ENCODE measurements at places on chromosomes 7 and 10.
A peak's percentile ranks its signal among the peaks of the same experiment; 100 is the strongest.

GRCh38 chr7:6607651-6608051 is 7.8 kb upstream of the ZNF853 start:
- DNase-seq: no peak

DNA sequence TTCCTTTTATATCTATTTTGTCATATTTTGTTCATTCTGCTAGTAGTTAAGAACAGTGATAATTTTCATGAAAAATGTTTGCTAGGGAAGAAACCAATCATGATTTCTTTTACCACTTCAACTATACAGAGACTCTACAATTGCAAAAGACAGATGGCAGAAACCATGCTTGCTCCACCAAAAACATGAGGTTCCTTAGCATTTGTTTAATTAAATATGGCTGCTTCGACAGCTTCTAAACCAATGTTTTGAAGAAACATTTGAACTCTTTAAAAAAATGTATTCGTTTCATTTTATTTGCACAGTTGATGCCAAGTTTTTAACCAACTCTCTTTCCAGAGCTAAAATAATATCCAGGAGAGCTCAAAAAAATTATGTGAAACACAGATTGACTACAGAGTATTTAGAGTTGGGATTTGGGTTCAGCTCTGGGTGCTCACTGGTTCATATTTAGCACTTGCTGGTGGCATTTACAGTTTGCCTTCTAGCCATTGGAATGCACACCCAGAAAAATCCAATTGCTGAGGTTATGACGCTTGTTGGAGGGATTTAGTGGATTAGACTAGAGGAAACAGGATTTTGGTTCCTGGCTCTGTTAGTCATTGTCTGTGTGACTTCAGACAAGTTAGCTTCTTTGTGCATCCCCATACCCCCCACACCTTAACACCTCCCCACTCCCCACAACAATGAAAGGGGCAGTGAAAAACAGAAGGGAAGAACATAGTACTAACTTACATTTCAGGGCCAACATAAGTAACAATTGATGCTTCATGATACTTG is 35.8 kb upstream of the SDHAF3 start:
- no peak for DNase-seq

GRCh38 chr7:39644170-39644569 is 20.8 kb downstream of the RALA start:
- DNase-seq: no peak

GRCh38 chr7:27097686-27098577 is 2.1 kb upstream of the HOXA1 start:
- DNase-seq: peak; percentile 37

DNA sequence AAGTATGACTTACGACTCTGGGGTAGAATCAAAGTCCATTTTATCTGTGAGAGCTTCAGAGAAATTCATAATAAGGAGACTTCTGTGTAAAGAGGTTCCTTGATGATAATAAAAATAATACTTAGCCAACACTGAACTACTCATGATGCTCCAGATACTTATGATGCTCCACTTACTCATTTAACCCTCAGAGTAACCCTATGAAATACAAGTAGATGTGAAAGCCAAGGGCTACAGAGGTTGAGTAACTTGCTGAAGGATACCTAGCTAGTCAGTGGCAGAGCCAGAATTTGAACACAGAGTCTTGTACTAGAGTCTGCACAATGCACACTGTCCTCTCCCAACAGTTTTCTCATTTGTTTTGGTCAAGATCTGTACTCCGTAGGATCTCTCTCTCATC is 89.5 kb downstream of the HECW1 start:
- DNase-seq: no peak

- DNase-seq: no peak
Measured at GRCh38 chr7:99096124-99096887, 47.6 kb downstream of the SMURF1 start.

DNA sequence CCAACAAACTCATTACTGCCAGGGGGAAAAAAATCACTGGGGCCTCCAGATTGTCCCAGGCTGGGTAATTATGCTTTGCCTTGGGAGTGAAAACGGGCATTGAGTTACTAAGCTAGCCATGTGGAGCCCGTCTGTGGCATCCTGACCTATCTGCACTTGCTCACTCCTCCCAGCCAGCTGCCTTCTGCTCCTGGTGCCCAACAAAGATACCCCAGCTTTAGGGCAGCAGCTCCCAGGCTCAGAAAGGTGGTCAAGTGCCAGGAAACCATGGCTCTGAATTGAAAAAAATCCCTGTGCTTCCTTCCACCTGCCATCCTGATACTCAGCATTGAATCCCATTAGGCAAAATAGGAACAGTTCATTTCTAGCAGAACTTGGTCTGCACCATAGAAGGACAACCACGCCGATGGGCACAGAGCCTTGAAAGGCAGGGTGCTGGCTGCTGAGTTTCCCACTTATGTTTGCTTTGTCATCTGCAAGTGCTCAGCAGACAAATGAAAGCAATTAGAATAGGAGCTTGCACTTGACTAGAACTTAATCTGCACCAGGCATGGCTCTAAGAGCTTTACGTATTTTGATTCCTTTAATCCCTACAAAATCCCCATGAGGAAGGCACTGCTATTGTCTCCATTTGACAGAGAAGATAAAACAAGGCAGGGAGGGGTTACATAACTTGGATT is 42.8 kb downstream of the HSPA12A start:
- no peak for DNase-seq

DNA sequence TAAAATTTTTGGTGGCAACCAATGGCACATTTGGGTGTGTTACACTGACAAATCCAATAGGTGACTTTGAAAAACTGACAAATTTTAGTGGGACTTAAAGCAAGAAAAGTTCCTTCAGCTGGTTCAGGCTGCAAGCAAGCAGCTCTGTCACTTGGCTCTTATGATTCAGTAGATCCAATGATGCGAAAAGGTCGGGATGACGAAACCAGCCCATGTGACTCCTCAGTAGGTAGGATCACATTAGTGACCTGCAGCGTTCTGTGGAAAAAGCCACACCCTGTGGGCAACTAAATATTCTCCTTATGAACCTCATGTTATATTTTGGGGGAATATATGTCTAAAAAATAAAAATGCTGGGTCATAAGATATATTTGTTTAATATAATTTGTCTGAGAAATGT is 13.3 kb upstream of the TSGA13 start:
- no peak for DNase-seq

DNA sequence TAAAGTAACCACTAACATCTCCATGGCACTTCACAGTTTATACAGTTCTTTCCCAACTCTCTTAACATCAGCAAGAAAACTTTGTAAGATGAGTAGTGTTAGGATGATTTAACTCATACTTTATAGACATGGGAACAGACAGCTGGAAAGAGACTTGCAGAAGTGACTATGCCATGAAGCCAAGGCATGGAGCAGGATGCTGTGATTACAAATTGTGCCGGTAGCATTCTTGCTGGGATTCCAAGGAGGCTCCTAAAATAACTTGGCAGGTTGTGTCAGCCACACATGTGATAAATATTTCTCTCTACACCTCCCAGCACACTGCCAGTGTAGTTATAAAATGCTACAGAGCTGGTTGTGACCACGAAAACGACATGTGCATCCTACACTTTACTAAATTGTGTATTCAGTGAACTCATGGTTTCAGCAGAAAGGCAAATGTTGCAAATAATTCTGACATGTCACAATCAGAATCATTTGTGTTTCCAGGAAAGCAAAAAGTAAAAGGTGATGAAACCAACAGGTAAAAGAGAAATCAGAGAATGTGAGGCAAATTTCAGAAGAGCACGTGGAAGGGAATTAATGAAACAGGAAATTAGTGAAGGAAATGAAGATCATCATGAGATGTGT is 5.6 kb upstream of the CYP3A4 start:
- no peak for DNase-seq

DNA sequence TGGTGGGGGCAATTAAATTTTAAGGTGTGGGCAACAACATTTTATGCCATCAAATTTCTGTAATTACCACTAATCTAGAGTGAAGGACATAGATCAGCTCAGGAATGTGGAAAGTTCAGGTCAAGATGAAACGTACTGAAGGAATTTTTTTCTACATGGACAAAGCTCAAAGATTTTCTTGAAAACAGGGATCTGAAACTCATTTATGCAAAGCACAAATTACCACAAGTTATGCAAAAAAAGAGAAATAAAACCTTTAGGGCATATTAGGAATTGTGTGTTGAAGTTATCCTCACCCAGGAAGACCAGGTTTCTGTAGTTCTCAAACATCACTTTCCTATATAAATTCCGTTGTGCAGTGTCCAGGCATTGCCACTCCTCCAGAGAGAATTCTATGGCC is 18.9 kb downstream of the ZNF680 start:
- no peak for DNase-seq

DNA sequence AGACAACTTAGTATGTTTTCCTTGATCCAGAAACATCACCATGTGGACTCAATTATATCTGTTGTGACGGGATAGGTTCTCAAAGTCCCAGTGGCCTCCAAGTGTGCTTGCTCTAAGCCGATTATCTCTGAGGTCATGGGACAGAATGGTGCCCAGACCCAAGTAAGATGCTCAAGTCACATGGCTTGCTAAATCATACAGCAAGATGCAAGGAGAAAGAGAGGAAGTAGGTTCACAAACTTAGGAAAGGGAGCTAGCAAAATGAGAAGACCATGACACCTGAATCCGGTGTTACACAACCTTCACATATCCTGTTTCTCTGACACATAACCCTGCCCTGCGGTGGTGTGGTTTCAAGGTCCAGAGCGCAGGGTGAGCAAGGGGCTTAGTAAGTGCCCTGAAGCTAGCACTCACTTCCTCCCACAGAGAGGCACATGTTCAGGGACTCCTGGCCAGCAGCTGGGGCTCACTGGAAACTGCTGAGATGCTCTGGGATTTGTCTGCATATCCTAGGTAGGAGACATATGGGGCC is 590.9 kb upstream of the ANKRD30A start:
- DNase-seq: peak; percentile 54

DNA sequence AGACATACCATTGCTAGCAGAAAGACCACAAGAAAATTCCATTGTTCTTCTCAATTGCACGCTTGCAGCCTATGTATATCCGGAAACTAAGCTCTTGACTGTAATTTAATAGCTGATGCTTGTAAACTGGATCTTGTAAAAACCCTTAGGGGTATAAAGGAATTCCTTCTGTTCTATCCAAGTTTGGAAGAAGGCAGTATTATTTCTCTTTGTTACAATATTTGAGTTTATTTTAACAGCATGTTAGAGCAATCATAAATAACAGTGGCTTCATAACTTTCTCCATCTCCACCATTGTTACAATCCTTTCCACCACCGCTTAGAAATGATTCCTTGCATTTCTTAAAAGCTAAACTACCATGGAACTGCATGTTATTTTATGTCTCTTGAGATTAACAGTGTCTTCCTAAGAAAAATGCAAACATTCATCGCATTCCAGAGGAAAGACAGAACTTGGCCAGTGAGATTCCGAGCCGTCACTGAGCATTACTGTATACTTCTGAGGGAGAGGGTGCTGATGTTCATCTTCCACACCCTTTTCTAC is 92.5 kb downstream of the TRIL start:
- DNase-seq: no peak

DNA sequence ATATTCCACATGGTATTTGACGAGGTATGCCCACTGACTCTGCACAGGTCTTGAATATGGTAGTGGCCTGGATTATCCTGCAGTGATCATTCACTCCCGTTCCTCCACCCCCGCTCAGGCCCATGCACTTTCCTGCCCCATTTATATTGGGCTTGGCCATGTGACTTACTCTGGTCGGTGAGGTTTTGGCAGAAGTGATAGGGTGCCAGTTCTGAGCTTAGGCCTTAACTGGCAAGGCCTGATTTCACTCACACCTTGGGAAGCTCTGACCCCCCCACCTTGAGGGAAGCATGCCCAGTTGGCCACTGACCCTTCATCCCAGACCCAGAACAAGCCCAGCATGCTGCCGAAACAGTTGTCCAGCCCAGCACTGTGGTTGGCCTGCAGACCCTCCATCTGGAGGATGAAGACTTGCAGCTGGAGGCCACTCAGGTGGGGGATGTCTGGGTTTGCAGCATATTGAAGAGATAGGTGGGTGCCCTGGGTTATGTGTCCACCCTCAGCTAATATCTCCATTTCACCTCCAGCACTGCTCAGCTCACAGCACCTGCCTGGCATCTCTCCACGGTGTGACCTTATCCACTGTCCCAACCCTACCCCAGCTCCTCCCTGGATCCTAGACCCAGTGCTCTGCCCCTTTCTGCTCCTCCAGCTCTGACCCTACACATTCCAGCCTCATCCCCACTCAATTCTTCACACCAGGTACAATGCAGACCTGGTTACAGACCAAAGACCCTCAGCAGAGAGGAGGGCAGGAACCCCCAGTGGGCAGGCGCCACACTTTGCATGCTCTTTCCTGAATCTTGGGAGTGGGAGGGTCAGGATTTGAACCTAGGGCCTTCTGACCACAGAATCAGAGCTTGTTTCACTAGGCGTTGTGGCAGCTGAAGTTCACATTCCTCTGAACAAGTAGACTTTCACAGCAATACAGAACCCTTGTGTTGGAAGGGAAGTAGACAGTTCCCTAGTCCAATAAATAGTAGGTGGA is 138.1 kb upstream of the CHST15 start:
- no peak for DNase-seq

- DNase-seq: peak; percentile 88
Measured at GRCh38 chr10:132452651-132453469, 55.9 kb downstream of the PWWP2B start.

DNA sequence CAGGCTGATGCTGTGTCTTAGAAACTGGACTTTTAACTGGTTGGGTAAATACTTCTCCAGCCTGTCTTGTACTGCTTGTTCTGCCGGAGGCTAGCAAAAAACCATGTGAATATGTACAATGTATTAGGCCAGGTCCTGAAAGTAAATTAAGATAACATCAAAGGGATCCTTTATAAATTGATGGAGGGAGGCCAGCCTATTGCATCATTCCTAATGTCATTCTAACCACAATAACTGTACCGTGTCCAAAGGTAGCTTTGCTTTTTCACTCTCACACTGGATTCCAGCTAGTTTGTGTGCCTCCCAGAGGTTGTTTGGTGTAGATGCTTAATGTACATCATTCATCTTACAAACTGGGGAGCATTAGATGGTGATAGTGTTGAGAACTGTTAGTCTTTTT is 91.2 kb upstream of the SEM1 start:
- no peak for DNase-seq

DNA sequence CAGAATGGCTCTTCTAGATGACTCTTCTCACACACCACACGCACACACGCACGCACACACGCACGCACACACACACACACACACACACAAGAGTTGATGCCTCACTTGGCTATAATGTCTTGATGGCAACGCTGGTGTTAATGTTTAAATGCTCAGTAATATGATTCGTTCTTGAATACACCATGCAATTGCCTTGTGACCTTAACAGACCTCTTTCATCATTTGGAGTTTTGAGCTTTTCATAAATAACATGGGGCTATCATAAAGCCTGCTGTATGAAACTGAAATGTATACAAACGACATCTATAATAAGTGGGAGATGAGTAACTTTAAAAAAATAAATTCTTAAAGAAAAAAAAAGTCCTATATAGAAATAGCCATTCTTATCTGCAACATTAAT is 8.2 kb downstream of the JCAD start:
- DNase-seq: no peak

DNA sequence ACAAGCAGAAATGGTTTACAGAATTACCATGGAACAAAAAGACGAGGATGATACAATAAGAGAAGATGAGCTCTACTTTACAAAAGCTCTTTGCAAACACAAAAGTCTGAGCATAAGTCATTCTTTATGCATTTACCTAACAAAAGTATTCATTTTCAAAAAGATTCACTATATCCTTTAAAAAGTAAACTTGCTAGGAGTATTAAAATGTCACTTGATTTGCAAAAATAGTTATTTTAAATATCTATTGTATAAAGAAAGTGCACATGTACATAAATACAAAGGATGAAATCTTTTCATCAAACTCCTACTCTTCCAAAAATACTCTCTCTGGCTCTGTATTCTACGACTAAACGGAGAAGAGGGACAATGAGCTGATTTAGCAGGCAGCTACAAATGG is 146.4 kb upstream of the STEAP1 start:
- no peak for DNase-seq
